ENCODE measurements at places on chromosomes 7 and 10.

- no peak for DNase-seq
Measured at GRCh38 chr10:23512355-23513058, 73.6 kb downstream of the OTUD1 start.

GRCh38 chr10:43734716-43735115 lies 86.0 kb upstream of the ZNF32 start:
- DNase-seq: no peak

DNA sequence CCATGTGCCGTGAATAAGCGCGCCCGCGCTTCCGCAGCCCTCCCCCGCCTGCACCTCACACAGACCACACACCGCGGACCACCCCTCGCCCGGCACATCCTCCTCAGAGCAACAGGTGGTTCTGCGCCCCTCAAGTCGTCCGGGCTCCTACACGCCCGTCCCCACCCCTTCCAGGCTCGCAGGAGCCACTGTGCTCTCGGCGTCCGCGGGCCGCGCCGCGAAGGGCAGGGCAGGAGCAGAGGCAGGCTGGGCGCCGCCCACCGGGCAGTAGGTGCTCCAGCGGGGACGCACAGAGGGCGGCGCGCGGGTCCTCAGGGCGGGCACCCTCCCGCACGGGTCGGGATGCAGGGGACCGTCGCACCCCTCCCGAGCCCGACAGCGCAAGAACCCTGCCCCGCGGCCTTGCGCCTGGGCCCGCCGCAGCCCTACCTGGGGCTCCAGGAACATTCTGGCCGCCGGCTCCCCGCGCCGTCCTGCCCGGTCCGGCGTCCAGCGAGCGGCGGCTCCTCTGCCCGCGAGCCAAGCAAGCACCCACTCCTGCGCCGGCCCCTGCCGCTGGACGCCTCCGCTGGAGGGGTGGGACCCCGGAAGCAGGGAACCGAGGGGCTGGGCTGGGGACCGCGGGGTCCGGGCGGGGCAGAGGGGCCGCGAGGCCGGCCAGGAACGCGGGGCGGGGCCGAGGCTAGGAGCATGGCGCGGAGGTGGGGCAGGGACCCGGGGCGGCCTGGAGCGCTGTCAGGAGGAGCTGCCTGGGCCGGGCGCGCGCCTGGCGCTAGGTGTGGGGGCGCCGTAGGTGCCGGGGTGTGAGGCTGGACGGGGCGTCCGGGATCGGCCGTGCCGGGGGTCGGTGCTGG lies 37.4 kb downstream of the RASGEF1A start:
- DNase-seq: peak; percentile 73

DNA sequence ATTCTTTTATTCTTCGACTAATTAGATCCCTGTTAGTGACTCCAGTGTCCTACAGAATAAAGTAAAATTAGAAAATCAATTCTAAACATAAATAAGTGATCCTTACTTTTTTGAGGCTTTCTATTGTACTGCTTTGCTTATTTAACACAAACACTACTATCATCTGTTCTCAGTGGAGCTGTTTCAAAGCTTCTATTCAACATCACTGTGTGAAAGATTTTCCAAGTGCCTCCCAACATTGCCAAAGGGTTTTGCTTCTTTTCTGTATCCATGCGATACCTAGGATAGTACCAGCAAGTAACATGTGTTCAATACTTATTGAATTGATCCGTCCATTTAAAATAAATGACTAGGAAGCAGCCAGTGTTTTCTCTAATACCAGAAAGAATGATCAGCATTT lies 125.7 kb downstream of the ARHGAP21 start:
- no peak for DNase-seq

DNA sequence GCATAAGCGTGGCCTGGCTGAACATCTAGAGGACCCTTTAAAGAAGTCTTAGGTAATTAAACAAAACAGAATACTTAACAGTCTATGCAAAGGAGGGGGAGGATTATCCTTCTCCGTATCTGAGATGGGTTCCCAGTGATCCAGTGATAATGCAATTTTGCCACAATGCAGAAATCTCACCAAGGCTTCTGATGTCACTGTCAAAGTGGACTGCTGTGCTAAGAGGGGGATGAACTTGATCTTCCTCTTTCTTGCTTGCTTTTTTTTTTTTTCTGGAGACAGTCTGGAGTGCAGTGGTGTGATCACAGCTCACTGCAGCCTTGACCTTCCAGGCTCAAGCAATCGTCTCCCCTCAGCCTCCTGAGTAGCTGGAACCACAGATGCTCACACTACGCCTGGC lies 30.8 kb downstream of the GATA3 start:
- DNase-seq: no peak

DNA sequence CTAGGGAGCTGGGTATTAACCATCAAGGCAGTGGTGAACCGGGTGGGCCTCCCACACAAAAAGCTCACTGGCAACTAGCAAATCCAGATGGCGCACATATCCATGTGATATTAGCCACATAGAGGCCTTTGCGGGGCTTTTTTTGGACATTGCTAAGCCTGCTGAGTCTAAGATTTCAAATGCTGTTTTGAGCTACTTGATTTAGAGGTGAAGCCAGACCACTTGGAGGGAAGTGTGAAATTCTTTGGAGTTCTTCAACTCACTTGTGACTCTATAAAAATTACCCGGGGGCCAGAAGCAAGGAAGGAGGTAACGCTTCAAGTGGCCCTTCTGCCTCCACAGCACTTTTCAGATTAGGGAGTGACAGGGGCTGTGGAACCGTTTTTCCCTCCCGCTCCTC lies 619.8 kb upstream of the GALNT17 start:
- no peak for DNase-seq

DNA sequence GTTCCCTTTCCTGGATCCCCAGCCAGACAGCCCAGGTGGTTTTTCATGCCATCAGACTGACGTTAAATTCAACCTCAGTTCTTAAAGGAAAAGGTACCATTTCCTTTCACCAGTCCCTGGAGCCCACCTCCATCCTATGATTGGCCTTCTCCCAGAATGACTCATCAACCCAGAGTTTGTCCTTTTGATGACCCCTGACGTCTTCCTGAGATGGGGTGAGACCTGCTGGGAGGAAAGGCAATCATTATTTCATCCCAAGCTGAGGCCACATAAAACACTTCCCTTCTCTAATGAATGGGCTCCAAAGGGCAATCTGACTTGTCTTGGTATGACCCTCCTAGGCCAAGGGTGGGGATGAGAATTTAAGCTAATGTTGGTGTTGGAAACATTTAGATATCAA lies 750.7 kb downstream of the SUGCT start:
- DNase-seq: no peak

- DNase-seq: no peak
Measured at GRCh38 chr7:92071032-92071431, 63.2 kb downstream of the CYP51A1 start.

DNA sequence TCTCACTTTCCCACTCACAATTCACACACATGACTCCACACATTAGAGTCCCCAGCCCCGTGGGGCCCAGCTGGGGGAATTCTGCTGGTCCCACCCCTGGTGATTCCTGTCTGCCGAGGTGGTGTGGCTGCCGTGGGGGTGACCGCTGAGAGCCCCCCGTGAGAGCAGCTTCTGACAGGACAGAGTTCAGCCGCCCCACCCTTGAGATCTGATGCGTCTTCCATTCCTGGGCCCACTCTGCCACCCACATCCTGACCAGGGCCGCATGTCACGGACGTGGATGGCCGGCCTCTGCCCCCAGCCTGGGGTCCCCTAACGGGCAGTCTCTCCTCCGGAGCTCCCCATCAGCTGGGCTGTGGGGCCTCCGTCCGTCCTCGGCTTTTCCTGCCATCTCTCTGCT lies 240.1 kb upstream of the PITRM1 start:
- DNase-seq: no peak

- no peak for DNase-seq
Measured at GRCh38 chr7:107228291-107228690, 59.5 kb downstream of the HBP1 start.

DNA sequence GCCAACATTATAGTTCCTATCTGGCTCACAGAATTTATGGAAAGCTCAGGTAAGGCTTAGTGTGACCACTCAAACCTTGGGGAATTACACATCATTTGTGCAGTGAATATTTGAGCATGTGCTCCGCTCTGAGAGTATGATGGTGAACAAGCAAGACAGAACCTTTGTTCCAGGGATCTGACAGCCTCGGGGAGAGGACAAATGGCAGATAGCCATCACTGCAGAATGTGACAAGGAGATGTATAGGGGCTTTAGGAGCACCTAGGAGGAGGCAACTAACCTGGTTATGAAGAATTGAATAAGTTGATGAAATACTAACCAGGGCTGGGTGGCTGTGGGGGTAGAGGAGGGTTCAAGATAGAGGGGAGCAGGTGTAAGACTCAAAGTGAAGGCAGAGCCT lies 290.5 kb downstream of the GFRA1 start:
- no peak for DNase-seq

DNA sequence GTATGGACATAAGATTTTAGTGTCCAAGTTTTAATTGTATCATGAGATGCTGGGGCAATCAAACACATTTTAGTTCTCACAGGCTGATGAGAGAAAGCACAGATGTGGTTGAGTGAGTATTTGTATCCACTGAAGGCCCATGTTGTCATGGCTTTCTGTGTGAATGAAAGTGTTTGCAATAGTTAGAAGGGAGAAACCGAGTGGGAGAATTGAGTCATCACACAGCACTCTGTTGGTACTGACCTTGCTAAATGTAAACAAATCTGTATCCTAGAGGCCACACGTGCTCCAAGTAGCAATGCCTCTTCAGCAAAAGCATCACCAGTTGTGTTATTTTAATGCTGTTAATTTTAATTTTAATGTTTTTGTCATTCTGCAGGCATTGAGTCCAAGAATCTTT lies 121.2 kb downstream of the EMX2 start:
- no peak for DNase-seq

GRCh38 chr10:114058297-114058696 lies 14.6 kb downstream of the ADRB1 start:
- no peak for DNase-seq

DNA sequence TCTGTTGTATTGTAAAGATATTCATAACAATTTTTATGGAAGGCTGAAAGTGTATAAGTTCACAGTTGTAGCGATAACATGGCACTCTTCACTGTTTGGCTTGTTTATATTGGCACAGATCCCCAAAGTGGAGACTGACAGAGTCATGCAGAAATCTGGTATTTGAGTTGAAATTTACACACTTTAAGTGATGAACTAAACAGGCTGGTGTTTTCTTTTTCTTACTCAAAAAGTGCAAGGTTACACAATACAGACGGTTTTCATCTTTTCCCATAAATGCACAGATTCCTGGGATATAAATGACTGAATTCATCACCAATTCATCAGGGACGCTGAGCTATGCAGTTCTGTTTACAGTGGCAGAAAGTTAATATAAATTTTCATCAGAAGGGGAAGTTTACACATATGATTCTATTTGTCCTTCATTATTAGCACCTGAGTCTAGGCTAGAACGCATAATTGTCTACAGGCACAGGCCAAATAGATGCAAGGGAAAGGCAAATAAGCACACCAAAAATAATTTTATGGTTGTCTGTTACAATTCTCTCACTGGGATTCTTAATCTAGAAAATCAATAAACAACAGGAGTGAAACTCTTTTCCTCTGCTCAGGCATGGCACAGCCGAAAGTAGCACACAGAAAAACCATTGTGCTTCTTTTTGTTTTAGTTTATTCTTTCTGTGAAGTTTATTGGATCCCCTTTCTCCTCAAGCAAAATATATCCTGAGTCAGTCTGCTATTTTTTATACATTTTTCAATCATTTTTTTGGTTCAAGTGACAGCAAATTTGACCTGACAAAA lies 88.0 kb downstream of the FOXP2 start:
- no peak for DNase-seq

DNA sequence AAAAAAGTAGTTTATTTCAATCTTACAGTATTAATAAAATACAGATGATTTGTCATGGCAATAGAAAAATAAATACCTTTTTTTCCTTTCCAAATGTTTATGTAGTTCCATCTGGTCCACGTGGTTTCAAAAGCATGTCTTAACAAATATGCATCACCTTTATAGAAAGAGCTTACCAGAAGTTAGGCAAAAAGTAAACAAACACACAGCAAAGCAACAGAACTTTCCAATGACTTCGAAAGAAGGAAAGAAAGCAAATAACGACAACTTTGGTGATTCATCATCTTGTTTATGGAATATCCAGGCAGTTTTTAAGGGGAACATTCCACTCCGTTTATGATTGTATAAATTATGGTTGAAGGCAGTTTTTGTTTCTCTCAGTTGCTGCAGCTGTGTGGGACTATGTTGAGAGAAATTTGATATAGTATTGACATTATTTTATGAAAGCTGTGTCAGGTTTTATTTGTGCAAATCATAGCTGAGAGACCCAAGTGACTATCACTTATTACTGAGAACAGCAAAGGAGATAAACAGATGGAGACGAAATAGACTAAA lies 203.1 kb downstream of the CDC14C start:
- DNase-seq: no peak

DNA sequence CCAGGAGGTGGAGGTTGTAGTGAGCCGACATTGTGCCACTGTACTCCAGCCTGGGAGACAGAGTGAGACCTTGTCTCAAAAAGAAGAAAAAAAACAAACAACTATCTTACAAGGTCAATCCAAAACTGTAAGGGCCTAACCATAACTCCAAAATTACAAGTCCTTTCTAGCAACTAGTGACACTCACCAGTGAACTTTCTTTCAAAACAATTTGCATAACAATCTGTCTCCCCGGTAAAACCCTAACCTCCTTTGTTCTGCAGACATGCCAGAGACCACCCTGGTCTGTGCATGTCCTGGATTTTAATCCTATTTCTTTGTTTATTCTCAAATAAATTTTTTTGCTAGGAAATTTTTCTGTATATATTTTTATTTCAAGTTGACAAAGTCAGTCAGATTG lies 68.1 kb downstream of the EXOC6 start:
- DNase-seq: no peak

DNA sequence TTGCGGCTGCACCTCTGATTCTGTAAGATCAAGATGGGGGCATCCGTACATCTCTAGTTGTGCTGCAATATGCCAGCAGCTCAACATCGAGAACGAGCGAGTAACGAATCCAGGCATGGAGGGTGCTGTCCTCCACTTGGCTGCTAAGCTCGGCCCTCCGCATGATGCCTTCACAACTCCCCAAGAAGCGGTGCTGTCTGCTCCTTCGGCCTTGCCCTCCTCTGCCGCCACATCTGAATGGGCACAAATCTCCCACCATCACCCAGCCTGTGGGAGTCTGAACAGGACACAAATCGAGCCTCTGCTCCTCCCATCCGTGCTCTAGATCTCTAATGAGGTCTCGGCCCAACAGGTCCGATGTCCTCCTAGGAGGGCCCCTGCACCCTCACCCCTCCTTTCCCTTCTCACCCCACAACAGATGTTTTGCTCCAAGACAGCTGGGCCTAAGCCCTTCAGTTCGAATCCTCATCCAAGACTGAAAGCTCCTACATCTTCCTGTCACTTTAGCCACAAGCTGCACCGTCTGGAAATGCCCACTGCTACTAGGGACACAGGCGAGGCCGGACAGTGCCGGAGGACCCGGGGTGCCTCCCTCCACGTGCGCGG lies 86.7 kb downstream of the ZNF33B start:
- DNase-seq: no peak

GRCh38 chr7:80309971-80310549 lies 175.4 kb downstream of the GNAI1 start:
- DNase-seq: no peak

DNA sequence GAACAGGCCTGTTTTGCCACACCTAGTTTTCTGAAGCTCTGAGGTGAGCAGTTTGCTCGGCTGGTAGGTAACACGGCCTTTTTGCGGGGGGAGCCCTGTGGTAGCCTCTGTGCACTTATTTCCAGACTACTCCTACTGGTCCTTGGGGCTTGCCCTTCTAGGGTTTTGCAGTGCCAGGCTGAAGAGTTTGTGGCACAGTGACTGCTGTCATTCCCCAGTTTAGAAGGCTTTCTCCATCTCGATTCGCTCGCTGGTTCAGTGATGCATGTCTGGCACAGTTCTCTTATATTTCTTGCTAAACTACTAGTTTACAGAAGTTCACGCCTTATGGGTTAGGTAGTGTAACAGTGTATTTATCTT lies 711 bp downstream of the KIF20B start:
- peak; percentile 52 for DNase-seq
